ENCODE measurements at places on chromosomes 4 and X. TPM values are rescaled to one million over a fixed set of nuclear protein-coding genes. Genes with fewer than 3 reads are reported as not detected.

AMER1 gene
- total RNA-seq = 1.6 TPM

CTAG1A gene
- total RNA-seq = not detected

GRCh38 chr4:162274354-162274753, 110.6 kb upstream of the FSTL5 start:
- DNase-seq = peak; percentile 20

DNA sequence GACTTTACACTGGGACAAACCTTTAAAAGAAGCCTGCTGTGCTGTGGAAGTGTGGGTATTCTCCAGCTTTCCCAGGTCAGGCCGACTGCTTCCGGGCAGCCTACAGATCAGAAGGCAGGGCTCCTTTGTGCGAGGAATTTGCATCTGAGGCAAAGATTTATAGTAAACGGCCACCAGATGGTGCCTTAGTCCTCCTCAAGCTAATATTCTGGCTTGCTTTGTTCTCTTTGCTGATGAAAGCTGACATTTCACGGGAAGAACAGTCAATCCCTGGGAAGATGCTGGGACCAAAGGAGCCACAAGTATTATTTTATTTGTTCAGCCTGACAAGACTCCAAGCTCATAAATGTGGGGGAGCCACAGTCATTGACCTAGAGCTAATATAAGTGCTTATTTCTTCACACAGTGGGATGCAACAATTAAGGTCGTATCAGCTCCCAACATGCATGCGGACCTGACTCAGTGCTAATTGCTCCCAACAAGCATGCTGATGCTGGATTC, 120.7 kb upstream of the TRIM2 start:
- peak; percentile 52 for DNase-seq

- DNase-seq = no peak
Observed at GRCh38 chr4:45292844-45293243, 566.5 kb upstream of the GNPDA2 start.

DNA sequence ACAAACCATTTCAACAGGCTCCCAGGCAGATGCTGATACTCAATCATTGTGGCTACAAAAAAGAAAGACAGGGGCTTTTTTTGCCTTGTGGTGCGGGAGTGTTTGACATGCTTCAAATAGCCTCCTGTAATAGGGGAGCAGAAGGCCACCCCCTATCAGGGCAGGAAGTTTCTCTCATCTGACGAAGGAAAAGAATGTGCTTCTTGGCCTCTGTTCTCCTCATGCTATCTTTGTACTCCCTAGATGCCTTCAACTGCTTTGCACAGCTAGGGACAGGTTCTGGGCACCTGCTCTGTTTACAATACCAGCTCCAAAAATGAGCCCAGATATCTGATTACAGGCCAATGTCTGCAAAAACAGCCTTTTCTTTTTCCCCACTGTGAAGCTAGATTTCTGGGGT, 391.1 kb downstream of the STIM2 start:
- no peak for DNase-seq

GRCh38 chr4:15469402-15470127, at the start of gene CC2D2A:
CC2D2A (plus strand) TSS chr4:15469882; CDS start chr4:15475933, 6,051 bp downstream.
- no peak for DNase-seq

Measured in epithelial cell of proximal tubule (primary cell).